Activated CD4-positive, alpha-beta memory T cell treated with anti-CD3 and anti-CD28 coated beads, Interleukin-2, amount 10 ng/mL, durations not matched to agents 7 days and 5 days (primary cell): ENCODE measurements at places on chromosomes 1 and 21.

GRCh38 chr1:13921190-13921589, 221.2 kb downstream of the PRDM2 start:
- no peaks in the 10 kb centered on the region for H3K4me1 ChIP-seq
- H3K27ac ChIP-seq: no peak overlapping the region
- H3K27me3 ChIP-seq: peaks cover 2% of the 10 kb centered on the region
- no peak for DNase-seq
- H3K36me3 ChIP-seq: no peaks in the 10 kb centered on the region

DNA sequence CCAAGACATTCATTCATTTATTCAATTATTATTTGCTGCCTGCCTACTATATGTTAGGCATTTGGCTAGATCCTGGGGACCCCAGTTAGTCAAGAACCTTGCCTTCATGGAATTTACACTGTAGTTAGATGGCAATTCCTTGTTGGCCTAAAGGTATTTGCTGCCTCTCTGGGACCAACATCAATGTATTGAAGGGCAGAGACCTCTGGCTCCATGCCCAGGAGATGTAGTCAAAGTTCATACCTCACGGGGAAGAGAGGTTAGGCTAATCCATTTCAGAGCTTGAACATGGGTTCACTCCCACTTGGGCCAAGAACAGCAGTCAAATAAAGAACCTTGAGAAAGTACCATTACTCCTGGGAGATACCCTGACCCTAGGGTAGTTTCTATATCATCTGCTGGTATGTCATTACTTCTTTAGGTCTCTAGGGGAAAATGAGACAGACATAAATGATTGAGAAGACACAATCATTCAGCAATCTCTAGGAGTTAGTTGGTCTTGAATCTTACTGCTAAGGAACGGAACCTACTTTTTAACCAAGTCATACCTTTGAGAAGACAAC, 32.0 kb downstream of the SORT1 start:
- H3K4me1 ChIP-seq: peaks cover 13% of the 10 kb centered on the region
- H3K27me3 ChIP-seq: peaks cover 51% of the 10 kb centered on the region
- H3K4me3 ChIP-seq: no peak overlapping the region
- H3K36me3 ChIP-seq: peaks cover 3% of the 10 kb centered on the region
- H3K27ac ChIP-seq: no peak overlapping the region

GRCh38 chr1:60126723-60127122, 53.2 kb upstream of the C1orf87 start:
- H3K4me3 ChIP-seq: no peak overlapping the region
- H3K36me3 ChIP-seq: no peaks in the 10 kb centered on the region
- no peak for DNase-seq
- H3K27ac ChIP-seq: no peak overlapping the region
- H3K27me3 ChIP-seq: no peaks in the 10 kb centered on the region

GRCh38 chr1:53462193-53462592, 3.0 kb downstream of the DMRTB1 start:
- no peak overlapping the region for H3K4me3 ChIP-seq
- DNase-seq: no peak
- no peak overlapping the region for H3K27ac ChIP-seq
- H3K27me3 ChIP-seq: no peaks in the 10 kb centered on the region
- H3K36me3 ChIP-seq: no peaks in the 10 kb centered on the region

DNA sequence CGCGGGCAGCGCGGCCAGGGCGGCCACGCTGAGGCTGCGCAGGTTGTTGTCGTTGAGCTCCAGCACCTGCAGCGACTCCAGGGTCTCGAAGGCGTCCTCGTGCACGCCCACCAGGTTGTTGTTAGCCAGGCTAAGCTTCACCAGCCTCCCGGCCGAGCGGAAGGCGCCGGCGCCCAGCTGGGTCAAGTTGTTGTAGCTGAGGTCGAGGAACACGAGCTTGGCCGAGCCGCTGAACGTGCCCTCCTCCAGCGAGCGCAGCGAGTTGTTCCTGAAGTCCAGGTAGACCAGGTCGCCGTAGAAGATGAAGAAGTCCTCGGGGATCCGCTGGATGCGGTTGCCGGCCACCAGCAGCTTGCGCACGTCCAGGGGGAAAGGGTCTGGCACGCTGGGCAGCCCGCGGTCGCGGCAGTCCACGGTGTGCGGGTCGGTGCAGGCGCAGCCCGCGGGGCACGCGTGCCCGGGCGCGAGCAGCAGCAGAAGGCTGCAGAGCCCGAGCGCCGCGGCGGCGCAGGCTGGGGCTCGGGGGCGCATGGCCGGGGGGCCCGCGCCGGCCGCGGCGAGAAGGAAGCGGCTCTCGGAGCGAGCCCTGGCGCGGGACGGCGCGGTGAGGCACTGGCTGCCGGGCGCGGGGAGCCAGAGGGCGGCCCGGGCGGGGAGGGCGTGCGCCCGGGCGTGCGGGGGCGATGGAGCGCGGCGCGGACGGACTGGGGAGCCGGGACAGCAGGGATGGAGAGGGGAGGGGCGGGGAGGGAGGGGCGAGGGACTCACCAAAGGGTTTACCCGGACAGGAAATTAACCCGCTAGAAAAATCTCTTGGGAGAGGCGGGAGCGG, 524 bp downstream of the LRRC38 start:
- no peaks in the 10 kb centered on the region for H3K36me3 ChIP-seq
- H3K27me3 ChIP-seq: peaks cover 26% of the 10 kb centered on the region
- H3K27ac ChIP-seq: no peak overlapping the region
- no peak for DNase-seq

- H3K27ac ChIP-seq: no peak overlapping the region
- no peak overlapping the region for H3K4me3 ChIP-seq
- no peaks in the 10 kb centered on the region for H3K36me3 ChIP-seq
- no peaks in the 10 kb centered on the region for H3K27me3 ChIP-seq
- DNase-seq: peak; percentile 56
- peaks cover 13% of the 10 kb centered on the region for H3K4me1 ChIP-seq
Measured at GRCh38 chr1:230327892-230328284, 98.2 kb downstream of the PGBD5 start.

- H3K36me3 ChIP-seq: no peaks in the 10 kb centered on the region
- H3K4me1 ChIP-seq: no peaks in the 10 kb centered on the region
- H3K27me3 ChIP-seq: no peaks in the 10 kb centered on the region
- no peak overlapping the region for H3K4me3 ChIP-seq
Measured at GRCh38 chr1:216183454-216183853, 239.8 kb downstream of the USH2A start.

DNA sequence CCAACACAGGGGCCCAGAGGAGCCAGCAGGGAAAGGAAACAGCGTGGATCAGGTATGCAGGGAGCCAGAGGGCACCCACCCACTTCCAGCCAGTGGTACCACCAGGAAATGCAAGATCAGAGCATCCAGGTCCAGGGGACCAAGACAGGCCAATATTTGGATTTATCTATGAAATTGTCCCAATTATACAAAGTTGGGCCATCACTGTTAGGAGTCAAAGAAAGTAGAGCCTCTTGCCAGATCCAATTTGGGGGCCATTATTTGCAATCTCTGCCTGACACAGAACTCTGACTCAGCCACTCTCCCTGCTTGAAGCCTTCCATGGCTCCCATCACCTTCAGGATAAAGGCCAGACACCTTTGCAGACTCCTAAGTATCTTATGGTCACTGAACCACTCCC, 21.1 kb upstream of the TAS1R2 start:
- DNase-seq: no peak

DNA sequence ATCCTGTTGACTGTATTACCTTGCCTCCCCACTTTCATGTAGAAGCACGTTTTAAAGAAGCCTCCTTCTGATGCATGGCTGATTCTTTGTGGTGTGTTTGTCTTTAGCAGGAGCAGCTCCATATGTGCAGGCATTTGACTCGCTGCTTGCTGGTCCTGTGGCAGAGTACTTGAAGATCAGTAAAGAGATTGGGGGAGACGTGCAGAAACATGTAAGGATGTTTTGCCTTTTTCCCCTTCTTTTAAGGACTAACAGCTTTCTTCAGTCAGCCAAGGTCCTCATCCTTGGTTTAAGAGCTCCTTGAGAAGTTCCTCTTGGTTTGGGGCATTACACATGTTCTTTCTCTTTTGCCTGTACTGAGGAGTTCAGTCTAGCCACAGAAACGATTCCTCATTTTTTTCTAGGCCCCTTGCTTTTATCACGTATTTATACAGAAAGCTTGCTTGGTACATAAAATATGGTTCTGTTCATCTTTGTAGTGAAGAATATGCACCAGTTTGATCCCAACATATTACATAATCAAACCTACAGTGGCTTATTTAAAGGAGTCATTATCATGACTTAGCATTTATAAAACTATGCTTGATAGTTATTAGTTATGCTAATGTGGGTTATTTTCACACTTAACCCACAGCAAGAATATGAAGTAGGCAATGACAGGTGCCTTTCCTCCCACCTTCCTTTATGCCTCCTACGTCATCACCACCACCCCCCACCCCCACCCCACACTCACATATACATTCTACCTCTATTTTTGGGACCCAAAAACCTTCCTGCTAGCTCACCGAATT, 19.6 kb downstream of the CAP1 start:
- H3K36me3 ChIP-seq: peaks cover 87% of the 10 kb centered on the region
- H3K27me3 ChIP-seq: no peaks in the 10 kb centered on the region
- peak overlapping the region; percentile 45 for H3K4me3 ChIP-seq
- H3K27ac ChIP-seq: peak overlapping the region; percentile 88
- DNase-seq: no peak
- H3K4me1 ChIP-seq: peaks cover 90% of the 10 kb centered on the region

DNA sequence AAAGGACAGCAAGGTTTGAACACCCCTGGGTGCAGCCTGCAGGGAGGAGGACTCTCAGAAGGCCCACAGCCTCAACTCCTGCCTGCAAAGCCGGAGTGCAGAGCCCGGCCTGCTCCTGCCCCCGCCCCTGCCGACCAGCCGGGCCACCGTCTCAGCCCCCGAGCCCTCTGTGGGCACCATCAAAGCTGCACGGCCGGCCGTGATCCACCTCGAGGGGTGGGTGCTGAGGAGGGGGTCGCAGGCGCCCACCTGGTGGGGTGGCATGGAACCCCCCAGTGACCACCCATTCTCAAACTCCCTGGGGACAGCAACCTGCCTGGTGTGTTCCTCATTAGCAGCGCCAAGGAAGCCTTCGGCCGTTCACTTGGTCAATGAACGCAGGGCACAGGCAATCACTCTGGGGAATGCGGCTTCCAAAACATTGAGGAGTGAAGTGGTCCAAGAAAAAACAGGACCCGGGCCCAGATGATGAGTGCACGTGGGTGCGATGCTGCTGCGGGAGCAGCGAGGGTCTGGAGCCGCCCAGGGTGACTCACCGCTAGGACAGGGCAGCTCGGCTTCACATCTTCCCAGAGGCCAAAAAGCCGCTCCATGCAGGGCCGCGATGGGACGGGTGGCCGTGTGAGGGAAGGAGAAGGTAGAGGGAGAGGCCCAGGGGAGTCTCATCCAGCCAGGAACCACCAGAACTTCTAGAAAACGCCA, 157.6 kb downstream of the NPHP4 start:
- H3K27me3 ChIP-seq: peaks cover 1% of the 10 kb centered on the region
- H3K4me1 ChIP-seq: no peaks in the 10 kb centered on the region
- no peak overlapping the region for H3K27ac ChIP-seq

GRCh38 chr21:36237441-36237840, 80.8 kb downstream of the DOP1B start:
- no peaks in the 10 kb centered on the region for H3K27me3 ChIP-seq
- H3K36me3 ChIP-seq: peaks cover 22% of the 10 kb centered on the region
- H3K4me1 ChIP-seq: peaks cover 23% of the 10 kb centered on the region
- H3K4me3 ChIP-seq: no peak overlapping the region

- H3K4me1 ChIP-seq: no peaks in the 10 kb centered on the region
- DNase-seq: no peak
- no peak overlapping the region for H3K27ac ChIP-seq
- H3K27me3 ChIP-seq: no peaks in the 10 kb centered on the region
- H3K36me3 ChIP-seq: no peaks in the 10 kb centered on the region
- no peak overlapping the region for H3K4me3 ChIP-seq
Measured at GRCh38 chr1:9340172-9340854, 47.6 kb downstream of the SPSB1 start.

GRCh38 chr1:85087659-85088407, 39.5 kb upstream of the MCOLN3 start:
- DNase-seq: no peak
- peaks cover 9% of the 10 kb centered on the region for H3K4me1 ChIP-seq
- no peak overlapping the region for H3K27ac ChIP-seq
- no peaks in the 10 kb centered on the region for H3K36me3 ChIP-seq
- H3K27me3 ChIP-seq: peaks cover 11% of the 10 kb centered on the region
- no peak overlapping the region for H3K4me3 ChIP-seq

GRCh38 chr1:237205400-237206064, 163.5 kb downstream of the RYR2 start:
- H3K36me3 ChIP-seq: no peaks in the 10 kb centered on the region
- no peak overlapping the region for H3K4me3 ChIP-seq
- H3K4me1 ChIP-seq: no peaks in the 10 kb centered on the region
- DNase-seq: no peak
- peaks cover 1% of the 10 kb centered on the region for H3K27me3 ChIP-seq

- H3K4me1 ChIP-seq: no peaks in the 10 kb centered on the region
- H3K36me3 ChIP-seq: no peaks in the 10 kb centered on the region
- no peaks in the 10 kb centered on the region for H3K27me3 ChIP-seq
- no peak for DNase-seq
- no peak overlapping the region for H3K27ac ChIP-seq
Measured at GRCh38 chr1:100703716-100704115, 15.8 kb upstream of the VCAM1 start.

DNA sequence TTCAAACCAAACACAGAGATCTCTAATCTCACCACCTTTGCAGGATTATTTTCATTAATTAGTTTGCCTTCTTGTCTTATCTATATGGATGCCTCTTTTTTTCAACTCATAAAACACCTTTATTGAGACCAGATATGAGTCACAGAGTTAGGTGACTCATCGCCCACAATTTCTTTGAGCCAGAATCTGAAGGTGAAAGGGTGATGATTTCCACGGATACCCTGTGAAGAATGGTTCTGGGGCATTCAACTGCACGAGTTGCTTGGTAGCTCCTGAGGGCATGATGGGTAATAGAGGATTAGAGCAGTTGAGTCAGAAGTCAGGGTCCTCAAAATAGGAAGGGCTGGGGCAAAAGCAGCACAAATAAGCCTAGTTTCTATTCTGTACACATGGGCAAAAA, 128.2 kb downstream of the TBX19 start:
- no peak overlapping the region for H3K4me3 ChIP-seq
- H3K27me3 ChIP-seq: no peaks in the 10 kb centered on the region
- H3K4me1 ChIP-seq: peaks cover 56% of the 10 kb centered on the region
- DNase-seq: peak; percentile 73

- no peaks in the 10 kb centered on the region for H3K36me3 ChIP-seq
- no peak for DNase-seq
- H3K27ac ChIP-seq: no peak overlapping the region
Measured at GRCh38 chr21:30234643-30235042, 18.7 kb upstream of the CLDN8 start.
